Effector memory CD8-positive, alpha-beta T cell (primary cell): ENCODE measurements at places on chromosomes 7 and 10.
A peak's percentile ranks its signal among the peaks of the same experiment; 100 is the strongest.

DNA sequence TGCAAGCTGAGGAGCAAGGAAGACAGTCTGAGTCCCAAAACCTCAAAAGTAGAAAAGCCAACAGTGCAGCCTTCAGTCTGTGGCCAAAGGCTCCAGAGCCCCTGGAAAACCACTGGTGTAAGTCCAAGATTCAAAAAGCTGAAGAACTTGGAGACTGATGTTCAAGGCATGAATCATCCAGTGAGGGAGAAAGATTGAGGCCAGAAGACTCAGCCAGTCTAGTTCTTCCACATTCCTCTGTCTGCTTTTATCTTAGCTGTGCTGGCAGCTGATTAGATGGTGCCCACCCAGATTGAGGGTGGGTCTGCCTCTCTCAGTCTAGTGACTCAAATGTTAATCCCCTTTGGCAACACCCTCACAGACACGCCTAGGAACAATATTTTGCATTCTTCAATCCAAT is 20.1 kb upstream of the MDFIC start:
- DNase-seq, result no peak

DNA sequence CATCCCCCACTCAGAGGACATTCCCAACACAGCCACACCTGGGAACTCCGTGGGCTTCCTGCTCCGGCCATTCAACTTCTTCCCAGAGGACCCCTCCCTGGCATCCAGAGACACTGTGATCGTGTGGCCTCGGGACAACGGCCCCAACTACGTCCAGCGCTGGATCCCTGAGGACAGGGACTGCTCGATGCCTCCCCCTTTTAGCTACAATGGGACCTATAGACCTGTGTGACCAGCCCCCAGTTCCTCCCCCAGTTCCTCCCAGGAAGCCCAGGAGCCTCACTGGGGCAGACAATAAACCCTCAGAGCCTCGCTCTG is 8.6 kb downstream of the AOC1 start:
- no peak for DNase-seq

- no peak for DNase-seq
Measured at GRCh38 chr7:158771-159170, 33.6 kb upstream of the FAM20C start.

GRCh38 chr7:106190589-106191330 is 78.6 kb upstream of the SYPL1 start:
- no peak for DNase-seq

DNA sequence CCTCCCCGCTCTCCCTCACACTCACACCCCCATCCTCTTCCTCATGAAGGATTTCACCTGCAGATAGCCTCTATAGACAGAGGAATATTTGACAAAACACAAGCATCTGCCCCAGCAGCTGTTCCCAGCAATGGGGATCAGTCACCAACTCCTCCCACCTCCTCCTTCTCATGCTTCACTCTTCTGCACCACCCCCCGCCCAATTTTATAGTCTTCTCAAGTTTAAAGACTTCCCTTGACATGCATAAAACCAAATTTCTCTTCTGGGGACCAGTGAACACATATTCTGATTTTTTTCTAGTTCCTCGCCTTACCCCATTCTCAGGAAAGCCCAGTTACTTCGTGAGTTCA is 654.4 kb downstream of the LRMDA start:
- DNase-seq, result no peak

DNA sequence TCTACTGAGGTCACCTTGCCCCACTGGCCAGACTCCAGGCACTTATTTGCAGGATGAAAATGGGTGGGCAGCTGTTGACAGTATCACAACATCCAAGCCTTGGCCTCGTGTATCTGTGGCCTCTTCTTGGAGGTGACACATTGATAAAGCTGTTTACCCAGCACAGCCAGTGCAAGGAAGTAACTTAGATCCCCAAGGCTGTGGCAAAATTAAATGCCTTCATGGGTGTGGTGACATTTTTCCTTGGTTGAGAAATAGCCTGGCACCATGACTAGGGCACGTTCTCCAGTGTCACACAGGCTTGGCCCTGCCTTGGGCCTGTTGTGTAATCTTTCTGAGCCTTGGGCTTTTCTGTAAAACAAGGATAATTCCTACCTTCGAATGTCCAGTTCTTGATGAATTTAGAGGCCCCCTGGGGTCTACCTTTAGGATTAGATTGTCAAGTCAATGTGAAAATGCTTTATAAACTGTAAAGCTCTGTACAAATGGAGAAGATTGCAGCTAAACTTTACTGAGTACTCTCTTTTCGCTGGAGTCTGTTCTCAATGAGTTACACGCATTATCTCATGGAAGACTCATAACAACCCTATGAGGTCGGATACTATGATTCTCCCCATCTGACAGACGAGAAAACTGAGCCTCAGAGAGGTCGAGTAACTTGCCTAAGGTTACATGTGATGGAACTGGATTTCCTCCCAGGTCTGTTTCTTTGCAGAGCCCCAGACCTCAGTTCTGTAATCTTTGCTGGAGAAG is 46.7 kb upstream of the LOXL4 start:
- DNase-seq, result no peak

DNA sequence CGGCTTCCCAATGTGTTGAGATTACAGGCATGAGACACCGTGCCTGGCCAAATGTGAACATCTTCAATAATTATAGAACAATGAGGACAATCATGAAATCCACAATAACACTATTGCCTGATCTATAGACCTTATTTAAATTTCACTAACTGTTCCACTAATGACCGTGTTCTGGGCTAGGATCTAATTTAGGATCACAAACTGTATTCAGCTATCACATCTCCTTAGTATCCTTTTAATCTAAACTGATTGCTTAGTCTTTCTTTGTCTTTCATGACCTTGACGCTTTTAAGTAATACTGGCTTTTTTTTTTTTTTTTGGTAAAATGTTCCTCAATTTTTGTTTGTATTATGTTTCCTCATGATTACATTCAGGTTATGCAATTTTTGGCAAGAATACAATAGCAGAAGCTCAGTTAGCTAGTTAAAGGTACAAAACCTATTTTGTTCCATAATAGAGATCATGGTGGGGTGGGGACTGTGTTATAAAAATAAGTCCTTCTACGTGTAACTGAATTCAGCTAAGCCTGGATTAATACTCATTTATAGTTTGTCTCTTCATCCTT is 158.4 kb downstream of the AOAH start:
- no peak for DNase-seq

DNA sequence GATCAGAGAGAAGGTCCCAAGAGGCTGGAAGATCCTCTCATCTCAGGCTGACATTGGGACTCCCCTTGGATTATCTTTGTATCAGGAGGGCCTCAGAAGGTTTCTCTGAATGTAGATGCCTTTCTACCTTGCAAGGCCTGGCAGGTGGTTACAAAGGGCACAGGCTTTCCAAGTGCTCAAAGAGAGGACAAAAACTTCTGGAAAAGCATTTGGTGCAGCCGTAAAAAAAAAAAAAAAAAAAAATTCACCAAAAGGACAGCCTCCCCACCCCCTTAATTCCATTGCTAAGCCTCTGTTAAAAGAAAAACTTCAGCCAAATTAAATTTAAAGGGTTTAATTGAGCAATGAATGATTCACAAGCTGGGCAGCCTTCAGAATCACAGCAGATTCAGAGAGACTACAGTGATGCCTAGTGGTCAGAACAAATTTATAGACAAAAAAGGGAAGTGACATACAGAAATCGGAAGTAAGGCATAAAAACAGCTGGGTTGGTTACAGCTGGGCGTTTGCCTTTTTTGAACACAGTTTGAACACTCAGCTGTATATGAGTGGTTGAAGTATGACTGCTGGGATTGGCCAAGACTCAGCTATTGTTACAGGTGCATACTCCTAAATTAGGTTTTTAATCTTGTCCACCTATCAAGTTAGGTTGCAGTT is 42.5 kb upstream of the LRGUK start:
- DNase-seq, result no peak

DNA sequence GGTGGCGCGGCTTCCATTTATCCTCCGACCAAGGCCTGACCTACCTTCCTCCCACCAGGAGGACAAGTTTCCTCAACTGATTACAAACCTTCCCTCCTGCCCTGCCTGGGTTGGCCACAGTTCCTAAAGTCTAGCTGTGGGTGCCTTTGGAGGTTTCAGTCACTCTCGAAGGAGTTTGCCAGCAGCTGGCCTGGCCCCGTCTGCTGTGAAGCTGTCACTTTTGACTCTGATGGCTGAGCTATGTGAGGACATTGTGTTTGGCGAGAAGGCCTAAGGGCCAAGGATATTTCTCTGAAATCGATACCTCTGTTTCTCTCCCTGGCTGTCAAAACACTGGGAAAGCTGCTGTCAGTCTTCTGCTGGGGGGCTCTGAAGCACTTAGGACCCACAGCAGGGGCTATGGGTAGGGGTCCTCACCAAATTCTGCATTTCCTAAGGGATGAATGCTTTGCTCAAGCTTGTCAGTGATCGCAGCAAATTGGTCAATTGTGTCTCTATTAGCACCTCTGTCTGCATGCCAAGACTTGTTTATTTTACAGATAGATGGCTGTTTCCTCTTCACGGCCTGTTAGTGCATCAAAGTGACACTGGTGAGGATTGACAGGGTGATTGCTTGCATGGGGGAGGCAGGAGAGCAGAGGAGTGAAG is 31.9 kb upstream of the SAMD8 start:
- DNase-seq, result no peak

DNA sequence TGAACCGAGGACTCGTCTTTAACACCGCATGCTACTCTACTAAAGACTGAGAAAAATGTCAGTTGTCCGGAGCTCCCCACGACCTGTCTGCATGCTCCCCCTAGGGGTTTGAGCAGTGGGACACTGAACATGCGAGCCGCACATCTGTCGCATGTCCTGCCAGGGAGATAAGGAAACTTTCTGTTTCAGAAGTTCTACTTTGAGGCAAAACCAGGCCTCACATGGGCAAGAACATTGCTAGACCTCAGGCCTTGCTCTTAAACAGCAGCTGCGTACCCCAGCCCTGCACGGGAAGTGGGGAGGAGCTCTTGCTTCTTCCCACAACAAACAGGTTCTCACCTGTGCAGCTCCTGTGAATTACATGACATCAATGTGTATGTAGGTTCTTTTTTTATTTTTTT is 30.3 kb upstream of the HERPUD2 start:
- peak; percentile 76 for DNase-seq

DNA sequence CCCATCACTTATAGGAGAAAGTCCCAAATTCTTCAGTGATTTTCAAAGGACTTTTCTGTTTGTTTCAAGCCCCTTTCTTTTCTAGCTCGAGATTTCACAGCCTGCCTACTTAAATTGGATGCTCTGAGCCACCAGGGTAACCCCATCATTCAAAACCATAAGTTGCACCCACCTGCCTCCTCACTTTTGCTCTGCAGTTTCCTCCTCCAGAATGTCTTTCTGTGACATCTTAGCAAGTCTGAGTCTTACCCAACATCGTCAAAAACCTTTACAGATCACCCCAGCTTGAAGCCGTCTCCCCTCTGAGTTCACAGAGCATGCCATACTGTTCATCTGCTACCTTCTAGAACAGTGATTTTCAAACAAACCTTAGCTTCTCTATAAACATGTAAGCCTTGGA is 64.3 kb upstream of the CACNB2 start:
- DNase-seq, result no peak

DNA sequence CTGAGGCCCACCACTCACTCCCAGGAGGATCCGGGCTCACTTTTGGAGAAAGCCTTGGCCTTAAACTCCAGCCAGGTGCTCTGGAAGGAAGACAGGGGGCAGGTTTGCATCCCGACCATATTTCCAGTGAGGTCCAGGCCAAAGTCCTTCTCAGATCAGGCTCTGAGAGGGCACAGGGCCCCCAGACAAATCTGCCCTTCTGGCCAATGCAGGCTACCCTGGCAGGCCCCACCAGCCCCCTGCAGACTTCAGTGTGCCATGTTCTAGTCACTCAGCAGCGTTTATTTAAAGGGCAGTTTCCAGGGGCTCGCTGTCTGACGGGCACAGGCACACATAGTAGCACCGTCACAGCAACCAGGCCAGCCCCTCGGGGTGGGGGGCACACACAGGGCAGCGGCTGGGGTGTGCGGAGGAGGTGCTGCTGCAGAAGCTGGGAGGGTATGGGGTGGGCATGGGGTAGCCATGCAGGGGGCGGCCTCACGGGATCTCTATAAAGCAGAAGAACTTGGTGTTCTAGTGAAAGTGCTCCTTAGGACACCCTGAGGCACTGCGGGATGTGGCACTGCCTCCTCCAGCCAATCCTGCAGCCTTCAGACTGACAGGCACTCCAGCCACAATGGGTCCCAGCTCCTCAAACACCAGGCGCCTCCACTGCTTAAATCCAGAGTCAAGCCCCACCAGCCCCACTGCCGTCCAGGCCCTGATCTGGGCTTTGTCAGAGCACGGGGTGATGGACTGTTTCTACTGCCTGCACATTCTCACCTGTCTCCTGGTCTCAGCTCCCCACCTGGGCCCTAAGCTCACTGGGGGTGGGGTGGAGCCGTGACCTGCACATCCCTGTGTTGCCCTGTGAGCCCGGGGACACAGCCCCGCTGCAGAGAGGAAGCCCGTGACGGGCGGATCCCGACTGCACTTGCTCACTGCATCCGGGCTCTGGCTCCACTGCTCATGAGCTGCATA is 9.6 kb upstream of the PYROXD2 start:
- DNase-seq, result no peak

GRCh38 chr7:131011976-131012375 is 278.0 kb upstream of the KLF14 start:
- no peak for DNase-seq

DNA sequence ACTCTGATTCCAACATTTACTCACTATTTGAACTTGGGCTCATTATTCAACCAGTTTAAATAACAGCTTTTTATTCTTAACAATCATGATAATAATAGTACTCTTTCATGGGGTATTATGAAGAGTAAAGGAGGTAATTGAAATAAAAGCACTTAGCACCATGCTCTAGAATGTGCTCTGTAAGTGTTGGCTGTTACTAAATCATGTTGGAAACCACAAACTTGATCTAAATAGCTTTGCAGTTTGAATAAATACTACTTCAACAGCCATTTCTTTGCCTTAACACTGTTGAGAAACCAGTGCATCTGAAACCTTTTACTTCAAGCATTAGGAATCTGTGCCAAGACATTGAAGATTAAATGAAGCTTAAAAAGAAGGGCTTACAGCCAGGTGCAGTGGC is 7.9 kb upstream of the UPF2 start:
- DNase-seq, result no peak

- DNase-seq, result no peak
Measured at GRCh38 chr10:86708783-86709380, 40.6 kb downstream of the LDB3 start.

DNA sequence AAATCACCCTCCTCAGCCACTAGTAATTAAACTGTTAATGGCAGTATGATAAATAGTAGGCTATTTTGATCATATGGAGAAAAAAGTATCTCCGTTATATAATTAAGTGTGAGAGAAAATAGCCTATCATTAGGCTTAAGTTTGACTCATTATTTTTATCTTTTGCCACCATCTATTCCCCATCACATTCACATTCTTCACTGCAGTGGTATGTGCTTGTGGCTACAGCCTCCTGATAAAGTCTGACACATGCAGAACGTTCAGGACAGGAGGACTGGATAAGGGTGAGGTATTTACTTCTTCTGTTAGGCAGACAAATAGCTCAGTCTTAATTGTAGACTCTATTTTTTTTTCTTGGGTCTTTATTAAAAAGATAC is 5.8 kb downstream of the NEBL start:
- no peak for DNase-seq

- DNase-seq, result no peak
Measured at GRCh38 chr7:155860840-155861479, 48.7 kb upstream of the SHH start.

GRCh38 chr7:66170309-66171231 is 34.6 kb upstream of the TPST1 start:
- DNase-seq, result no peak
